ENCODE measurements at places on chromosomes 13 and 19.

DNA sequence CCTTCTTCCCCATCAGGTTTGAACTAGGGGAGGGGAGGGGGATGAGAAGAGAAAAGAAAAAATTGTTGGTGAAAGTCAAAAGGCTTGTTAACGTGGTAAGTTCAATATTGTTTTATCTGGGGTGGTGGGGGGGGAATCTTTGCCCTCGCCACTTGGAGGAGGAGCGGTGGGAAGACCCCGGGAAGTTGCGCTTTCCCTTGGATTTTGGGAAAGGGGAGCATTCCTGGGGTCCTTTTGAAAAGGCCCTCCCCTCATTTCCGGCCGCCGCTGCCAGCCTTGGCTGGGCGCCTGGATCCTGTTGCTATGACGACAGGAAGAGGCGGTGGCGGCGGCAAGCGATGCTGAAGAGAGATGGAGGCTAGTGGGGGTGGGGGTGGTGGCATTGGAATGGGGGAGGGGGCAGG lies 4.6 kb upstream of the CACNG8 start:
- DNase-seq, result no peak

- DNase-seq, result no peak
Observed at GRCh38 chr13:25768838-25769237, 283.0 kb downstream of the SHISA2 start.

DNA sequence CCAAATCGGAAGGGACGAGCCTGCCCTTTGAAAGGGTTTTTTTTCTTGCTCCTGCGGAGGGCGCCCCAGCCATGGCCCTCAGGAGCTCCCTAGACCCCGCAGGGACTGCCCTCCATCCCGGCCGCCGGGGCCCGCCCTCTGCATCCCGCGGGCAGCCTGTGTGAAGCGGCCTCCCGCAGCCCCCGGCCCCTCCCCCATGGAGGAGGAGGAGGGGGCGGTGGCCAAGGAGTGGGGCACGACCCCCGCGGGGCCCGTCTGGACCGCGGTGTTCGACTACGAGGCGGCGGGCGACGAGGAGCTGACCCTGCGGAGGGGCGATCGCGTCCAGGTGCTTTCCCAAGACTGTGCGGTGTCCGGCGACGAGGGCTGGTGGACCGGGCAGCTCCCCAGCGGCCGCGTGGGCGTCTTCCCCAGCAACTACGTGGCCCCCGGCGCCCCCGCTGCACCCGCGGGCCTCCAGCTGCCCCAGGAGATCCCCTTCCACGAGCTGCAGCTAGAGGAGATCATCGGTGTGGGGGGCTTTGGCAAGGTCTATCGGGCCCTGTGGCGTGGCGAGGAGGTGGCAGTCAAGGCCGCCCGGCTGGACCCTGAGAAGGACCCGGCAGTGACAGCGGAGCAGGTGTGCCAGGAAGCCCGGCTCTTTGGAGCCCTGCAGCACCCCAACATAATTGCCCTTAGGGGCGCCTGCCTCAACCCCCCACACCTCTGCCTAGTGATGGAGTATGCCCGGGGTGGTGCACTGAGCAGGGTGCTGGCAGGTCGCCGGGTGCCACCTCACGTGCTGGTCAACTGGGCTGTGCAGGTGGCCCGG lies 815 bp downstream of the MAP3K10 start:
- DNase-seq, result no peak

- no peak for DNase-seq
Observed at GRCh38 chr19:54952591-54953344, 5.4 kb upstream of the NLRP7 start.

- DNase-seq, result peak; percentile 10
Observed at GRCh38 chr13:51360489-51360888, 21.0 kb downstream of the SERPINE3 start.

- DNase-seq, result no peak
Observed at GRCh38 chr19:37845932-37846331, 60.5 kb downstream of the WDR87 start.

- DNase-seq, result no peak
Observed at GRCh38 chr19:29887442-29887855, 54.6 kb upstream of the URI1 start.

- DNase-seq, result no peak
Observed at GRCh38 chr13:32036757-32037156, 5.2 kb downstream of the FRY start.

DNA sequence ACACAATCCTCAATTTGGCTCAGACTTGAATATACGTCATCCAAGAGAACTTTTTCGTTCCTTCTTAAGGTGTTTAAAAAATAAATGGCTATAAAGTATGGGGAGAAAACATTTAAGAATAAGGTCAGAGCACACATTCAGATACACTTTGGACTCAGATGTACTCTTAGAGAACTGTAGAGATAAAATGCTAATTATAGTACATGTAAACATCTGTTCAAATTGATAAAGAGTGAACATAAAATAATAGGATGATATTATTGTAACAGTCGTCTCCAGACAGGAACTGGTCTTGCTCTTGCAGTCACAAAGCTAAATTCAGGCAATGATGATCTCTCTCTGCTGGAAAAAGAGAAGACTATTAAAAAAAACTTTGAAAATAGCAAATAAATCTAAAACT lies 91.4 kb downstream of the RBM26 start:
- DNase-seq, result no peak

DNA sequence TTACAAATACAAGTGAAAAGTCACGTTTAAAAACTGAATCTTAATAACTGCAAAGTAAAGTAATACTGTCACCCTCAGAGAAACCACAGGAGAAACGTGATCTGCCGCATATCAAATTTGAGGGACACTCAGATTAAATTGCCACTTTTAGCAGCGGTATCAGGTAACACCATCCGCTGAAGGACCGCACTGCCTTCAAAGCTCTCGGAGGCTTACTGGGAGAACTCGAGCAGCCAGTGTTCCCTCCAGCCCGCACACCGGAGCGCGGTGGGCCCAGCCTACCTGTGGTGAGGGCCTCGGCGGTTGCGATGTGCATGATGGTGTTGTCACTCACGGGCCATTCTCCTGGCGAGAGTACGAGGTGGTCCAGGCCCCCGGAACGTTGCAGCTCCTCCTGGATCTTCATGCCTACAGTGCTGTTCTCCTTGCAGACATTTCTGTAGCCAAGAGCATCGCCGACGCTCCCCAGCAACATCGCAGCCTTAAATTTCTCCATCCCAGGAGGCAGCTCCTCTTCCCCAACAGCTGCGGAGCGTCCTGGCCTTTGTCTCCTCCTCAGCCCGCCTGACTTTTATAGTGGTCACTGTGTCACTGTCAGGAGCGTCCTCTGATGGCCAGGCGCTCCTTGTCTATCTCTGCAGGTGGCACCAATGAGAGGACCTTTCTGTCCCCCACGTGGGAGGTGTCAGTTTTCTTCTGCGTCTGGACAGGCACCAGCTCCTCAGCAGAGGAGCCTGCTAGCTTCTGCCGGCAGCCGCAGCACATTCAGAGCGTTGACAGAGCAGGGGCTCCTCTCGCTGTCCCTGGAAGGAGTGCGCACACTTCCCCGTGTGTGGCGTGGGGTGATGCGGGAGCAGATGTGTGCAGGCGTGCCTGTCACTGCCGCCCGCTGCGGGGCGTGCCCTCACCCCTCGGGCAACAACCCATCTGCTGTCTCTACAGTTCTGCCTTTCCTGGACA lies at the start of gene ADPRHL1:
Gene ADPRHL1 (minus strand): TSS at position 547 of the 960 bp plus-strand sequence. CDS start 51 bp downstream, at position 496.
- no peak for DNase-seq

GRCh38 chr13:42354241-42355091 lies 82.5 kb downstream of the AKAP11 start:
- peak; percentile 11 for DNase-seq

DNA sequence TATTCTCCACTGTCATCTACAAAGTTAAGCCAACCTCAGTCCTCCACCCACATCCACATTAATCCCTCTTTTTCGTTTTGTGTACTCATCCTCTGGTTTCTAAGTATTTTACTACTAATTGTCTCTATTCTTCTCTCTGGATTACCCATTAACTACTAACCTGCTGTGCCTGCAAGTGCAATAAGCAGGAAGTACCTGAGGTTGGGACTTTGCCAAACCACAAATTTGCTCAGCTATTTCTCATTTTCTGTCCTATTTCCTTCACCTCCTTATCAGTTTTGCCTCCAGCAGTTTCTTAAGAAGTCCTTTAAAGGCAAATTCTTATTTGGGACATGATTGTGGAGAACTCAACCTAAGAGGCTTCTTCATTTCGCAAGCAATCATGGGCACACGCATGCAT lies 1708.9 kb downstream of the SLITRK5 start:
- DNase-seq, result peak; percentile 93

- DNase-seq, result no peak
Observed at GRCh38 chr13:32555613-32556012, 17.0 kb upstream of the N4BP2L2 start.

DNA sequence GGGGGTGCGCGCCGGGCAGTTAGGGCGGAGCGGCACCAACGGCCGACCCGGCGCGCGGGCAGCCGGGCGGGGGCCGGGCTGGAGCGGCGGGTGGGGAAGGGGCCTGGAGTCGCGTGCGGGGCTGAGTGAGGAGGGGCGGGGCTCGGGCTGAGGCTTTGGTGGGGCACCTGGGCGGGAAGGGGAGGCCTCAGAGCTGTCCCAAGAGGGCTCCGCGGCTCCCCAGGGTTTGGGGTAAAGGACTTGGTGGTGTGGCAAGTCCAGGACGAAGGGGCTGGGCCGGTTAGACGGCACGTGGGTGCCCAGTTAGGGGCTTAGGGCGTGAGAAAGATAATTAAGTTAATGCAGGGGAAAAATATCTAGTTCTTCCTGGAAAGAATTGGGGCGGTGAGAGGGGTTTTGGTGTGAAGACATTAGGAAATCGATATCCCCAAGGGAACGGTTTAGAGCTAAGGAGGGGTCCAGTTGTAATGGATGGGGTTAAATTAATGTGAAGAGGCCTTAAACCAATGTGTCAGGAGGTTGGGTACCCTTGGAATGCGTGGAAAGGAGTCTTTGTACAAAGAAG lies 496 bp downstream of the ZNF574 start:
- no peak for DNase-seq

DNA sequence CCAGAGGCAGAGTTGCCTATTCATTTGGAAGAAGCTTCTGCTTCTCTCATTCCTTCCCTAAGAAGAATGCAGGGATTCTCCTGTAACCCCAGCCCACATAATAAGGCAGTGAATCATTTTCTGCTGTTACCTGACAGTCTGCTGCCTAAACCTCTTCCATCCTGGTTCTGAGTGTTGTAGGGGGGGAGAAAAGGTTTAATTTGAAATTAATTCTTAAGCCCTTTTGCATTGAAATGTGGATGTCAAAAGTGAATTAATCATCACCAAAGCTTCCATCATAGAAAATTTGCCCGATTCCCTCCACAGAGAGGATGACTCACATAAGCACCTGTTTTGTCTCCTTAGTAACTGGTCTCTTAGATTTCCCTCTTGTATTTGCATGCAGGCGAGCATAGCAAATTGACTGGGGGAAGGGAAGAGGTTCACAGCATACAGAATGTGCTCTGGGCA lies 146.7 kb upstream of the FNDC3A start:
- peak; percentile 91 for DNase-seq

GRCh38 chr13:24505256-24505655 lies 7.3 kb downstream of the PARP4 start:
- no peak for DNase-seq

- no peak for DNase-seq
Observed at GRCh38 chr19:52094526-52095130, 937 bp downstream of the ZNF841 start.

- DNase-seq, result no peak
Observed at GRCh38 chr13:93715866-93716265, 489.3 kb downstream of the GPC6 start.

GRCh38 chr19:46620716-46621115 lies 4.2 kb downstream of the PTGIR start:
- DNase-seq, result no peak

DNA sequence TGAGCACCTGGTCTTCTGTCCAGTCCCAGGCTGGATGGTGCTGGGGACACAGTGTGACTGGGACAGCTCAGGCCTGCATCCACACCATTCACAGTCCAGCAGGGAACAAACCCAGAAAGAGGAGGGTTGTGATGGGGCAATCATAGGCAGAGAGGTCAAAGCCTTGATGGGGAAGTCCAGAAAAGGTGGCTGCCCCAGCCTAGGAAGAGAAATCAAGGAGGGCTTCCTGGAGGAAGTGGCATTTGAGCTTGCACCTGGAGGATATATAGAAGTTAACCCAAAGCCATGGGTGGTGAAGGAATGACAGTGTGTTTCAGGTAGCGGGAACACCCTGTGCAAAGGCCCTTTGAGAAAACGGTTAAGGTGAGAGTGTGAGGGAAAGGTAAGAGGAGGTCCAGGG lies 2.6 kb upstream of the PRX start:
- DNase-seq, result no peak

GRCh38 chr19:37855098-37855497 lies 51.3 kb downstream of the WDR87 start:
- no peak for DNase-seq

DNA sequence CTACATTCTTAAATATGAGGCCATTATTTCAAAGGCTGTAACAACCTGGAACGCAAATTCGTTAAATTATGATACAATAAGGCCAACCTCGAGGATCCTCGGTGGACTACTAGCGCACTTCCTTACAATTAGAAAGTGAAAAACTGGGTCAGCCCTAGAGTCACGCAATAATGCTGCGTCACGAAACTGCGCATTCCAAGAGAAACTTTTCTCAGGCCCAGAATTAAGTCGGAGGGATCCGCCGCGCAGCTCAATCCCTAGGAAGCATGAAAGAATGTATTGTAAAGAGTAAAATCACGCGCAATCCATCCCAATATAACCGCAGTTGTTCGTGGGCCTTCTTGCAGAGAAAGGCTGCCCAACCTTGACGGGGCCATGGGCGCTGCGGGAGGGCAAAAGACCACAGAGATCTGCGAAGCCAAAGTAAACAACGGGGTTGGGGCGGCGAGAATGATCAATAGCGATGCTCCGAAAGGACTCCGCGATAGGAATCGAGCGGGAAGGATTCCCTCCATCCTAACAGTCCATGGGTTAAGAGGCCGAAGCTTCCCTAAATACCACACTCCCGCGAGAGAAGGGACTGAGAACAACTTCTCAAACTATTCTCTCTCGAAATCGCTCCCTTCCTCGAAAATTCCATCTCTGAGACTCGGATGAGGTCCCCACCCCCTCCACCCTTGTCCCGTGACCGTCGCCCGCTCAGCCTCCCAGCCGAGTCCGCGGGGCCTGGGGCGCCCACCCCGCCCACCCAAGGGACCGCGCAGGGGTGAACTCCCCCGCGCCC lies 564 bp downstream of the SPART start:
- DNase-seq, result peak; percentile 82

- DNase-seq, result no peak
Observed at GRCh38 chr19:57434386-57435061, 601 bp upstream of the ZNF749 start.

- no peak for DNase-seq
Observed at GRCh38 chr19:56301155-56301554, 13.5 kb downstream of the ZSCAN5A start.

DNA sequence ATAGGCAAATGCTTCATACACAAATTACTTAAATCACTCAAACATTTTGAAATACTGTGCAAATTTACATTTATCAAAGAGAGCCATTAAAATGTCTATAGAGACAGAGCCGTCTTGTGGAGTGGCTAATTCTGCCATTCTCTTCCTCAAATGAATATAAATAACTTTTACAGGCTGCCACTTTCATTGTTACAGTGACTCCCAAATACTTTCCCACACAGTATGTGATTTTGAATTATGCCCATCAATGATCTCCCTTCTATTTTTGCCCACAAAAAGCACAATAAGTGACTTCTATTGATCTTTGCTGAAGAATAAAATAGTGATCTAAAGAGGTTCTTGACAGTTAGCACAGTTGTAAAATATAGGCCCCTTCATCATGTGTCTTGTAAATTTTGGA lies 1244.9 kb downstream of the PCDH17 start:
- DNase-seq, result no peak

All from renal cortical epithelial cell (primary cell).